Hematopoietic multipotent progenitor cell treated with erythropoietin and hydrocortisone succinate and interleukin-3 and kit ligand, for 15 days (in vitro differentiated cells): ENCODE measurements at places on chromosomes 12 and 14.
A peak's percentile ranks its signal among the peaks of the same experiment; 100 is the strongest.

GRCh38 chr12:106962286-106962685, 6.6 kb downstream of the TMEM263 start:
- DNase-seq: no peak

DNA sequence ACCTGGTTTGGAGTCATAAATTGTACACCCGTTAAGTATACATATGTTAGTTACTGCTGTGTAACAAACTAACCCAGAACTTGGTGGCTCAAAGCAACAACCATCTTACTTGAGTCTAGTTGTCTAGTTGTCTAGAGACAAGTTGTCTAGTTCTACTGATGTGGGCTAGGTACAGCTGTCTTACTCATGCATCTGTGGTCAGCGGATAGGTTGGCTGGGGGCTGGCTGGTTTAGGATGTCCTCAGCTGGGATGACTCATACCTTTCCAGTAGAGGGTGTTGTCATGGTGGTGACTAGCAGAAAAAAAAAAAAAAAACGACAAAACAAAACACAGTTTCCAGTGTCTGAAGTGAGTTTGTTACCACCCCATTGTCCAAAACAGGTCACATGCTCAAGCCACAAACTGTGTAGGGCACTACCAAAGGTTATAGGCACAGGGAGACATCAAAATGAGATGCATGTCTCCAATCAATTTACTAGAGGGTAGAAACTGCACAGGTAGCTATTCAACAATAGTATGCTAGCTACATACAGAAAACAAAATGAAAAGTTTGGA, 680.3 kb downstream of the MED13L start:
- DNase-seq: no peak

- DNase-seq: no peak
Observed at GRCh38 chr14:72686832-72687231, 207.1 kb downstream of the DPF3 start.

DNA sequence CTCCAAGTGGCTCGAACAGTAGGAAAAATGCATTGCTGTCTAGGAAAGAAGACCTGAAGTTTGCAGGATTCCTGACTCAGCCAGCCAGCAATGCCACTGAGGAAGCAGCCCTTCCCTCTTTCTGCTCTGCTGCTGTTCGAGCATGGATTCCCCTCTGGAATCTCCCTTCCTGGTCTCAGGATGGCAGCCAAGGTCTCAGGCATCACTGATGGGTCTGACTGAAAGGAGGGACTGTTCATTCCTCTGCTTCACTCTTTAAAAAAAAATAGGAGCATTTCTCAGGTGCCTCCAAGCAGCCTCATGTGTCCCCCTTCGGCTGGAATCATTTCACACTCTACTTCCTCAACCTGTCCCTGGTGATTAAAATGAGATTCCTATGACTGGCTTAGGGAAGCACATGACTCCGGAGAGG, 62.4 kb downstream of the SLC15A4 start:
- DNase-seq: no peak

GRCh38 chr14:51912112-51912786, 51.8 kb downstream of the GNG2 start:
- DNase-seq: no peak

DNA sequence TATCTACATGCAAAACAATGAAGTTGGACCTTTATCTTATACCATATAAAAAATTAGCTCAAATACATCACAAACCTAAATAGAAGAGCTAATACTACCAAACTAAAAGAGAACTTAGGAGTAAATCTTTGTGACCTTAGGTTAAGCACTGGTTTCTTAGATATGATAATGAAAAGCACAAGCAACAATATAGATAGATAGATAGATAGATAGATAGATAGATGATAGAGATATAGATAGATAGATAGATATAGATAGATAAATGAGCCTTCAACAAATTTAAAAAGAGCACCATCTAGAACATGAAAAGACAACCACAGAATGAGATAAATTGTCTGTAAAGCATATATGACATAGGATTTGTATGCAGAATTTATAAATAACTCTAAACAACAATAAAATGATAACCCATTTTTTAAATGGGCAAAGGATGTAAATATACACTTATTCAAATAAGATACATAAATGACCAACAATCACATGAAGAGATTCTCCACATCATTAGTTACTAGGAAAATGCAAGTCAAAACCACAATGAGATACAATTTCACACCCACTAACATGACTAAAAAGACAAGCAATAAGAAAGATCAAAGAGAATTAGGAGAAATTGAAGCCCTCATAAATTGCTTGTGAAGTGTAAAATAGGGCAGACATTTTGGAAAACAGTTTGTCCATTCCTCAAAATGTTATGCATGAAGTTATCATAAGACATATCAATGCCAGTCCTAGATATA, 293.7 kb downstream of the BTG1 start:
- DNase-seq: no peak

DNA sequence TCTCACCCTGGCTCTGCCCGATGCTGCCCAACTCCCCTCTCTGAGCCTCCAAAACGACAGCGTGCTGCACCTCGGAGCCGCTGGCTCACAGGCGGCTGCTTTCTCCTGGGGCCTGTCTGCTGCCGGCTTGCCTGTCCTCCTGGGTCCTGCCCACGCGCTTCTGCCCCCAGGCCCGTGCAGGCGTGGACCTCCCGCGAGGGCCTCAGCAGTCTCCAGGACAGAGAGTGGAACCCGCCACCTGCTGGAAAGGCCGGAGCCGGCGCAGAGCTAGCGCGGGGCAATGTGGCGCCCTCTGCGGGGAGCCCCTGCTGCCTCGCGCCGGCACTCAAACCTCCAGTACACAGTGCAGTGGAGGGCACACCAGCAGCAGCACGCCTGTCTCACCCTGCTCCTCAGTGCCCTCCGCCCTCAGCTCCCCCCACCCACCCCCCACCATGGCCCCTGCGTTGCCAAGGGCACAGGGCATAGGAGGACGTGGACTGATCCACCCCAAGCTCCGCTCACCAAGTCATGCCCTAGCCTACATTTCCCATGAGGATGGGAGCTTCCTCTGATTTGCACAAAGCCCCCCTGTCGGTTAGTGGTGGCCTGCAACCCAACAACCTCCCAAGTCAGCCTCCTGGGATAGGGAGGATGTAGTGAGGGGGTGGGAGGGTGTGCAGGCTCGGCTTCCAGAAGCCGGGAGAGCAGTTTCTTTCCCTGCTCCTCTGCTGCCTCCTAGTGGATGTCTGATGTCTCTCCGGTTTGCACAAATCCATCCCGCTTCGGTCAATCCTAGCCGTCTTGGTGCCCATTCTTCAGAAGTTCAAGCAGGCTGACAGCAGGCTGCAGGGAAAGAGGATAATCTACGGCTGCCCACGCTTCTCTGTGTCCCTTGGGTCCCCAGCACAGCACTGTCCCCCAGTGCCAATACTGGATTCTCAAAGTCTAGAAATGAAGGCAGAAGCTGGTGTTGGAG, 25.2 kb downstream of the KRT8 start:
- DNase-seq: peak; percentile 82

DNA sequence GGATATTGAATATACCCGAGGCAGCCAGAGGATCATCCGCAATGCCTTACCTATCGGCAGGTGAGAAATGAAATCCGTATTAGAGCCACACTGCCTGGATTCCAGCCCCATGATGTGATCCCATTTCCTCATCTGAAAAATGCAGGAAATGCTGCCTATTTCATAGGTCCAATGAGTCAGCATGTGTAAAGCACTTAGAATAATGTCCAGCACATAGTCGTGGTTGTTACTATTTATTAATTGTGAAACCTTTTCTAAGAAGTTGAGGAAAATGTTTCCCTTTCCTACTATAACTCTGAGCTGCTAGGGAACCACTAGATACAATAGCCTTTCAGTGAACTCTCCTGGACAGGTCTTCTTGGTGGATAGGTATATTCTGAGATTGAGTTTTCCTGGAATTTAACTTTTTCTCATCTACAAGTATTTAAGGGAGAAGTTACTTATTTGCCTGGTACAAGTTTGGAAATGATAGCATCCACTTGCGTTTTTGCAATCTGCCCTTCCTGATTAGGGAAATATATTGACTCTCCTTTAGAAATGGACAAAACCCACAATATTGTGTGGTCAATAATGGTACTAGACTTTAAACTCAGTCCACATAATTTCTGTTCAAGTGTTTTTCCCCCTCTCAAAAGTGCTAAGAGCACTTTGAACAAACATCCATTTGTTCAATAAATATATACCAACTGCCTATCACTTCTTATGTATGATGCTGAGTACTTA, 12.2 kb downstream of the POLR3B start:
- DNase-seq: no peak

DNA sequence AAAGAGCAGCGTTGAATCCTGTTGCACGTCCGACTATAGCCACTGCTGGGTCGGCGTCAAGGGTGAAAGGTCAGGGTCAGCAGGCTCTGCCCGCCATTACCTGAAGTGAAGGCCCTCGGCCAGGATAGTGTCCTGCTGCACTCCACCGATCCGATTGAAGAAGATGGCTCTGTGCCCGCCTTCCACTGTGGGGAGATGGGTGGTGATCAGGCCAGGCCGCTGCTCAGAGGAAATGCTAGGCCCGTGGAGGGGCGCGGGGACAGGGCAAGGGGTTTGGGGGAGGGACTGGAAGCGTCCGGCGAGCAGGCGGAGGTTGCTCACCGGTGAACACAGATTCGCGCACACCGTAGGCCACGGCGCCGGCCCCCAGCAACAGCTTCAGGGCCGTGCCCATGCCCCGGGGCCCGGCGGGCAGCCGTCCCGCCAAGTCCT, 352 bp downstream of the PHB2 start:
- DNase-seq: peak; percentile 30

DNA sequence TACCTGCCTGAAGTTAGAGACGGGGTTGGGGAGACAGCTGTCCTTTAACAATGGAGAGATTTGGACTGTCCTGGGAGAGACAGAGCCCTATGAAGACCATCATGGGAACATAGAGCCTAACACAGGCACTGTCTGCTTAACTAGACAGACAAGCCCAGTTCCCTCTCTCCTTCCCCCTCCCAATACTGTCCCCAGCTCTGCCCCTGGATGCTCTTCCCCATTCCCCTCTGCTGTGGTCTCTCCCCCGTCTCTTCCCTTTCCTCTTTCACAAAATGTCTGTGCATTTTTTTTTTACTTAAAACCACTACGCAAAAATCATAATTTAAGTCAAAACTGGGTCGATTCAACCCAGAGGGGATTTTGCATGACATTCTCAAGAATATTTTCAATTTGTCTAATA, 232.9 kb downstream of the CHST11 start:
- no peak for DNase-seq

DNA sequence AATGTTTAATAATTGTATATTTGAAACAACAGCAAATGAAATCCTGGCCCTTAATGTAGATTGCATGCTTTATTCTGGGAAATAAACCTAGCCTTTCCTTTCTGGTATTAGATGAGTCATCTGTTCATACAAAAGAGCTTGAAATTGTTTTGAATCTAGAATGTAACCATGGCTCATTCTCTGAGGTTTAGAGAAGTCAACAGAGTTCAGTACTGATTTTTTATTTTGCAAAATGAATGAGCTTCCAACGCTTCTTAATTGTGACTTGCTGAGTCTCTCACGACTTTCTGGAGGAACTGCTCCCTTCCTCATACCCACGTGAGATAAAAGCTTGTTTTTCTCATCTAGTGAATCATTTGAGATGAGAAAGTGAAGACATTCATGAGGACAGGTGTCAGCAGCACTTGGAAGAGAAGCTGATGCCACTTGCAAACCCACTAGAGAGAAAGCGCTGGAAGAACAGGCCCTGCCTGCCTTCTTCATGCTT, 509.6 kb downstream of the VRK1 start:
- no peak for DNase-seq

DNA sequence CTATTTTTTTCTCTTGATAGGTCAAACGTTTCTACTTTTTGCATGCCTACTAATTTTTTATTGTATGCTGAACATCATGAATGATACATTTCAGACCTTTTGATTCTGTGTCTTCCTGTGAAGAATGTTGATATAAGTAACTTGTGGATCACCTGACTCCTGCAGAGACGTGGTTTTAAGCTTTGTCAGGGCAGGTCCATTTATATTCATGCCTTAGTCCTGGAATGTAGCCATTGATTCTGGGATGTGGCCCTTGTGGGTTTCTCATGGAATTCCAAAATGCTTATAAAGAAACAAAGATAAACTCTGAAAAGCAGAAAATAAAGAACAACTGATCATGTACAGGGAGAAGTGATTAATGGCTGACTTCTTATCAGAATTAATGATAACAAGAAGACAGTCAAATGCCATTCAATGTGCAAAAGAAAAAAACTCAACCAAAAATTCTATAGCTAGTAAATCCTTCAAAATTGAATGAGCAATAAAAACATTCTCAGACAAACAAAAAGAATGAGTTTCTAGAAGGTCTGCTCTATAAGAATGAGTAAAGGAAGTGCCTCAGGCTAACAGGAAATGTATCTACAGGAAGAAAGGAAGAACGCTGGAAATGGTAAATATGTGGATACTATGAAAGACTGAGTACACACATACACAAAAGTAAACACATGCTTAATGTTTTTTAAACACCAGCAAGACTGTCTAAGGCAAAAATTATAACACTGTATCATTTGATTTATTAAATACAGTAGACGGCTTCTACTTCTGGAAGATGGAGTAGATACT, 284.8 kb upstream of the DIO3 start:
- no peak for DNase-seq

- no peak for DNase-seq
Observed at GRCh38 chr12:62738616-62739015, 196.3 kb downstream of the PPM1H start.

DNA sequence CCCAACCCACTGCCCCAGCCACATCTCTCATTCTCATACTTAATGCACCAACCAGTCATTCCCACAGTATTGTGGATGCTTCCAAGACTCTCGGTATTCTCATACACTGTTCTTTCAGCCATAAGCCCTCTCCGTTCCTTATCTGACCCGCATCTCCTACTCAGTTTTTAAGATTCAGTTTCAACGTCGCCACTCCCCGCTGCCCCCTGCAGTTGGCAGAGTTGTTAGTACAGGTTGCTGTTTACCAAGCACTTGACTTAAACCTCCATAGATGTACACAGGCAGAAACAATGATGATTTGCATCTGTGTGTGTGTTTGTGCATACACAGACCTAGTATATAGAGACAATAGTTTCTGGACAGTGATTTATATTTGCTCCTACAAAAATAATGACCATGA, 40.2 kb downstream of the PAH start:
- DNase-seq: no peak

DNA sequence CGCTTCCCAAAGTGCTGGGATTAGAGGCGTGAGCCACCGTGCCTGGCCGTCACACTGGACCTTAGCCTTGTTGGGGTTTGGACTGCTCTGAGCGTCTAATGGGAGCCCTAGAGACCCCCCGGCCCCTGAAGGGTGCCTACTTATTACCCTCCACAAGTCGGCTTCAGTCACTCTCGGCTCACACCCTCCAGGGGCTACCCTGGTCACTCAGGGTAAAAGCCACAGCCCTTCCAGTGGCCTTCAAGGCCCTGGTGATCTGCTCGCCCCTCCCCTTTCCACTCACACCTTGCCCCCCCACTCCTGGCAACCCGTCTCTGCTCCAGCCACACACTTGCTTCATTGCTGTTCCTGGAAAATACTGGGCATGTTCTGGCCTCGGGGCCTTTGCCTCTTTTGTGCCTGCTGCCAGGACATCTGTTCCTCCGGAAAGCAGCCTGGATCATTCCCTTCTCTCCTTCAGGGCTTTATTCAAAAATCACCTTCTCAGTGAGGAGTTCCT, 3.6 kb upstream of the MORN3 start:
- DNase-seq: no peak
